GM18507 (cell line): ENCODE measurements at places on chromosomes 1 and 21.

- no peak for DNase-seq
Measured at GRCh38 chr1:221683681-221684080, 58.2 kb downstream of the DUSP10 start.

- DNase-seq = no peak
Measured at GRCh38 chr1:113007706-113008364, 51.8 kb upstream of the SLC16A1 start.

- no peak for DNase-seq
Measured at GRCh38 chr1:210695026-210695425, 366.3 kb downstream of the HHAT start.

DNA sequence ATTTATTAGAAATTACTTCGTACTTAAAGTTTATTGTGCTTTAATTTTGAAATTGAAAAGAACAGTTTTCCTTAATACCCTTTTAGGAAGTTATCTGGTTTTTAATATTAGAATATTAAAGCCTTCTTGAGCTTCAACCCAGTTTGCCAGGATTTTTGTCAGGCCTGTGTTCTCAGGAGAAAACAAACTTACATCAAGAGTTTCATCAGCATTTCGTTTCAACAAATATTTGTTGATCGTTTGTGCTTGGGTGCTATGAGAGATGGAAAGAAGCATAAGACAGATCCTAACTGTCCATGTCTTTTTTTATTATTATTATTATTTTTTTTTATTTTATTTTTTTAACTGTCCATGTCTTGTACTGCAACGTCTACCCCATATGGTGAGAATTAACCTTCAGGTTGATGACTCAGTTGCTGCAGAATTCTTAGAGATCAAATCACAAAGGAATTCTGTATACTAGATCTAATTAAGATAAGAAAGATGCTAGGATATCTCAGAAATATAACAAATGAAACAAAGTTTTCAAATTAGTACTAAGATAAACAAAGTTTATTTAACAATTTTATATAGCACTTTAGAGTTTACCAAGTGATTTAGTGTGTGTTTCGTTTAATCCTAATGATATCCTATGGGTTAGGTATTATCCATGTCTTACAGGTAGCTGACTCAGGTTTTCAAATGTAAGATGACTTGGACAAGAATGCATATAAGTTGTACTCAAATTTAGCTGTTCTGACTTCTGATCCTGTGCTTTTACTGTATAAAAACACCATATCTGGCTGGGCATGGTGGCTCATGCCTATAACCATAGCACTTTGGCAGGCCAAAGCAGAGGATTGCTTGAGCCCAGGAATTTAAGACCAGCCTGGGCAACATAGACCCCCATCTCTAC, 14.3 kb downstream of the FBXO28 start:
- no peak for DNase-seq

DNA sequence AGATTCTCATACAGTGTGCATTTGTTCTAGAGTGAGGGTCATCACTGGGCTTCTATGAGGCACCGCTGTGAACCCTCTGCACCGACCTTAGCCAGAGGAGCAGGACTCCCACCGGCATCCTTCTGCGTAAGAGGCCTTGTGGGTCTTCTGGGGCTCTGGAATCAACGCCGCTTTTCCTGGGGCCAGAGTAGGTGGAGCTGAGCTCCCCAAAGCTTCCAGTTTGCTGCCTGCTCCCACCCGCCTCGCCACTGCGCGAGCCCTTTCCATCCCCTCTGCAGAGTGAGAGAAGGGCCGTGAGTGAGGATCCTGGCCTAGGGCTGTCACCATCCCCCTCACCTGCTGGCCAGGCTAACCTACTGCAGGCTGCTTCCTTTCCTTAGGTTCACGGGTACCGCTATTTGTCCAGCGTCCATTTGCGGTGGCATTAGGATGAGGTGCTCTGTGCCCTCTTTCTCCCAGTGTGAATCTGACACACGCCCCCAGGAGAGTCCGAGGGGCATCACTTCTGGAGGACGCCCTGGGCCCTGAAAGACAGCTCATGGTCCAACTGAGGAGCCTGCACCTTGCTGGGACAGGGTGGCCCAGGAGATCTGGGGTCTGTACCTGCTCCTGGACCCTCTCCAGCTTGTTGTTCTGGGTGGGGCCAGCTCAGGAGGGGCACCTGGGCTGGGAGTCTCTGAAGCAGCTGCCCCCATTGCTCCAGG, 36.2 kb downstream of the UMODL1 start:
- no peak for DNase-seq

GRCh38 chr1:58881471-58881994, 97.7 kb upstream of the JUN start:
- DNase-seq = no peak

DNA sequence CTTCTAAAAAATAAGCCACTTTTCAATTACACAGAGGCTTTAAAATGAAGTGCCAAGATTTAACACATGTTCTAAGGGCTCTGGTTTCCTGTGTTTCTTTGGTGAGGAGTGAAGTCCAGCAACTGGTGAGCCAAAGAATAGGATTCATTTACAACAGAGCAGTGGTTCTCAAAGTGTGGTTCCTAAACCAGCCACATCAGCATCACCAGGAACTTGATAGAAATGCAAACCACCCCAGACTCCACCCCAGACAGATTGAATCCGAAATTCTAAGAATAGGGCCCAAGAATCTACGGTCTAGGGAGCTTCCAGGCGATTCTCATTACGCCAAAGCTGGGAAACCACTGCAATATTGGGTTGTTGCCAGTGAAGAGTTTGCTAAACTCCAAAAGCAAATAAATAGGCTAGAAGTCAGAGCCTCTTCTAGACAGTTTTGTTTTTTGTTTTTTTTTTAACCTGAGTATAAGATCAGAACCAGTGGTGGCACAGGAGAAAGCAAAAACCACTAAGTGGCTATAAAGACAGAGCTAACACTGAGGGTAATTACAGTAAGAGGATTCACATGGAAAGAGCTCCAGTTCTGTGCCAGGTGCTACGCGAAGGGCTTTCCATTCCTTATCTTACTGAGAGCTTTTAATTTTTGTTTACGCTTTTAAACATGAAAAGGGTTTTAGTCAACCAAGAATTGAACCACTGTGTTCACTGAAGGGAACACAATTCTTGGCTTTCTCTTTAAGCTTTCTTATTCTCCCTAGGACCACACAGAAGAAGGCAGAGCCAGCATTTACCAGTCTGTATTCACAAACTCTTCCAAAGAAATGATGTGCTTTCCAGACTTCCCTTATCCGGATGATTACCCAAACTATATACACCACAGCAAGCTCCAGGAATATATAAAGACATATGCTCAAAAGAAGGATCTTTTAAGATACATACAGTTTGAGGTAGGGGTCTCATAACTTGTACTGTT, 42.4 kb upstream of the FMO2 start:
- DNase-seq = no peak

GRCh38 chr1:61174060-61174795, 91.9 kb downstream of the NFIA start:
- DNase-seq = no peak

- no peak for DNase-seq
Measured at GRCh38 chr1:210369425-210369824, 40.7 kb downstream of the HHAT start.

- no peak for DNase-seq
Measured at GRCh38 chr21:39533545-39534380, 79.0 kb upstream of the B3GALT5 start.

DNA sequence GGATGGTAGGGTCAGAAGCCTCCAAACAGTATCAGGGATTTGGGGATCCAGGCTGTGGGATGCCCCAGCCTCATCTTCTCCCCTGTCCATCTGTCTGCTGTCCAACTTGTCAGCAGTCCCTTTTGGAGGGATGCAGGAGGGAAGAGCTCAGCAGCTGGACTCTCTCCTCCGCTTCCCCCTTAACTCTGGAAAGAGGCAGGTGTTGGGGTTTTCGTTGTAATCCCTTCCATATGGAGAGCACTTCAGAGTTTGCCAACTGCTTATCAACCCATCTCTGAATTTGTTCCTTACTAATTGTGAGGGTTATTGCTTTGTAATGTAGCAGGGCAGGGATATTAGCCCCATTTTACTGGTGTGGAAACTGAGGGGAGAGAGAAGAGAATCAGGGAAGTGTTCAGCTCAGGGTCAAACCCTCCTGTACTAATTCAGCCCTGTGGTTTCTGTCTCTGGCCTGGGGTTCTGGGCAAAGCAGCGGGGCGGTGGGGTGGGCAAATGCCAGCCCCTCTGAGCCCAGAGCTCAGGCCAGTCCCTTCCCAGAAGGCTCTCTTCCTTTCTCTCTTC, 3.2 kb downstream of the CITED4 start:
- no peak for DNase-seq

DNA sequence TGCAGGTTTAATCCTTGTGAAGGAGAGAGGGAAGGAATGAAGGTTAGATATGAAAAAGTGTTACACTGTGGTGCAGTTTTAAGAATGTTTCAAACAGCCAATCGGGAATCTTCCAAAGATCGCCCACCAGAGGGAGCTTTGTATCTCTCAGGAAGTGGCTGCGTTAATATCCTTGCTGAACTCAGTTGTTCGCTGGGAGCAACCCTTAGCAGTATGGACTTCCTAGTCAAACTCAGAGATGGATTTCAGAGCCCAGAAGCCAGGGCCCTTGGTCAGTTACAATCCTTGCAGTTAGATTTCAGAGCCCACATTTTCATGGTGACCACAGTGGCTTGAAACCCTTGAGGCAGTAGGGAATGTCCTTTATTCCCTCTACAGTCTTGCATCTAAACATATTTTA, 136.2 kb downstream of the NTNG1 start:
- DNase-seq = no peak

- DNase-seq = no peak
Measured at GRCh38 chr1:3454811-3455618, 550 bp downstream of the ARHGEF16 start.

GRCh38 chr1:36728051-36728450, 245.3 kb upstream of the CSF3R start:
- no peak for DNase-seq

- DNase-seq = no peak
Measured at GRCh38 chr1:28890435-28890834, 23.9 kb upstream of the EPB41 start.

GRCh38 chr1:11352816-11353799, 80.1 kb downstream of the UBIAD1 start:
- no peak for DNase-seq

GRCh38 chr1:222105393-222105737, 363.5 kb upstream of the DUSP10 start:
- DNase-seq = no peak

DNA sequence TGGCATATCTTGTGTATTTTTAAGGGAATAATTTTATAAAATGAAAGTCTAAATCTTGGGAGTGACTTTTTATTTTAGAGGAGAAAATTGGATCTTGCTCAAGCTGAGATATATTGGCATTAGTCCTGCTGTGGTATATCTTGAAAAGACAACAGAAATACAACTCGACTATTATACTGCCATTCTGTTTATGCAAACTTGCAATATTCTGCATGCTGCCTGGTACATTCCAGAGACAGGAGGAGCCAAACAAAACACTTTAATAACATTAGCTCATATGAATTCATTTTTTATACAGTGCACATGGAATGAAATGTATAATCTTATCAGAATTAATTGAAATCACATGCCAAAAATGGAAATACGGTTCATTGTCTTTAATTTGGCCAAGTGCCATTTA, 176.0 kb upstream of the NRIP1 start:
- no peak for DNase-seq

DNA sequence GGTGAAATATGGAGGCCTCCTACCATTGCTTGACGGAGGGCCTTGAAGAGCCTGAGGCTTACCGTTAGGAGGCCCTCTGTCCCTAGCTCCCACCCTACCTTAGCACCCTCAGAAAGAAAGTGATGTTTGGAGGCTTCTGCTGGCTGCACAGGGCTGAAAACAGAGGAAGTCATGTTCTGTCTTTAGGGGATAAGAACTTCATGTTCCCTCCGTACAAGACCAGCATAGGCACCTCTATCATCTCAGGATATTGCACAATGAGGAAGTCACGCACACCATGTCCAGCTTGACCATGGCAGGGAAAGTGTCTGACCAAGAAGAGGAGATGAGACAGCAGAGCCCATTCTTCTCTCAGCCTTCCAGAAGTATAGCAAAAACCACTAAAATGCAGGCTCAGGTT, 13.8 kb downstream of the ADORA3 start:
- DNase-seq = no peak

DNA sequence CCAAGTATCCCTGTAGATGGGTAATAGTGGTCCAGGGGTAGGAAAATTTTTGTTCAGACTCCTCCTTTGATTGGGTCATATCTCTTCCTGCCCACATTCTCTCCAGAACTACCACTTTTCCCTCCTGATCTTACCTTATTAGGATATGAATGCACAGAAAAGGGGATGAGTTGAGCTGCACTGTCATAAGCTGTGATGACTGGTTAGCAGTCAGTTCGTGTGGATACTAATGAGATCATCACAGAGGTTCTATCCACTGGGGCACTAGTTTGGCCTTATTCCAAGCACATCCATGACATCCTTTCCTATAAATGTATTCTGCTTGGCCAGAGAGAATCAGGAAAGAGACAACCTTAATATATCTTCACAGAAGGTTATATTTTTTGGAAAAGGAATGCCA, 22.1 kb upstream of the TBX15 start:
- no peak for DNase-seq

DNA sequence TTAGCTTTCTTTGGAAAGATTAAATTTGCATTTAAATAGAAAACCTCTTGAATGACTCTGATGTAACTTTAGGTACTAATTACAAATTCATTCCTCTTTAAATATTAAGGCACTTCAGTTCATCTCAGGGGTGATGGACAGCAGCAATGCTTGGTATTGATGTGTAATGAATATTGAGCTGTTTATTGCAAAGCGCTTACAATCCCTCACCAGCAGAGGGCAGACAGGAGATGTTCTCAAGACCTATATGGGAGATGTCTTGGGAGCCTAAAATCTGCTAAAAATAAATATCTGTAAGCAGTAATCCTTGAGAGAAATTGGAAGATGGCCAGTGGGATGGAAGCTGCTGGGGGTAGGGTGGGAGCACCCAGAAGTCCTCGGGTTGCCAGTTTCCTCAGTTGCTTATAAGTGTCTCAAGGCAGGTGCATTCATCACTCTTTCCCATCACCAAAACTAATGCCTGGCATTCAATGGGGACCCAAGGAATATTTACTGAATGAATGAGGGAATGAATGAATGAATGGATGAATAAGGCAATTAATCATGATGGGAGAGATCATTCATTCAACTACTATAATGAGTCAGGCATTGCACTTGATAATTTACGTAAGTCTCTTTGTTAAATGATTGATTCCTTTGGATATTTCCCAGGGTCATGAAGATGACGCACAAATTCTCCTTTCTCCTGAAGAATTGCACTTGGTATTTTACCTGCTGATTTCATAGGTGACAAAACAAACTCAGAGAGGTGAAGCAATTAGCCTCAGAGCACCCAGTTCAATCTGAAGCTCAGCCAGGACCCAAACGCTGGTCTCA, 2.3 kb downstream of the KLHDC8A start:
- no peak for DNase-seq
